ENCODE measurements at places on chromosomes 1 and 21.

GRCh38 chr1:21149430-21149854 is 27.3 kb downstream of the EIF4G3 start:
- DNase-seq: no peak

DNA sequence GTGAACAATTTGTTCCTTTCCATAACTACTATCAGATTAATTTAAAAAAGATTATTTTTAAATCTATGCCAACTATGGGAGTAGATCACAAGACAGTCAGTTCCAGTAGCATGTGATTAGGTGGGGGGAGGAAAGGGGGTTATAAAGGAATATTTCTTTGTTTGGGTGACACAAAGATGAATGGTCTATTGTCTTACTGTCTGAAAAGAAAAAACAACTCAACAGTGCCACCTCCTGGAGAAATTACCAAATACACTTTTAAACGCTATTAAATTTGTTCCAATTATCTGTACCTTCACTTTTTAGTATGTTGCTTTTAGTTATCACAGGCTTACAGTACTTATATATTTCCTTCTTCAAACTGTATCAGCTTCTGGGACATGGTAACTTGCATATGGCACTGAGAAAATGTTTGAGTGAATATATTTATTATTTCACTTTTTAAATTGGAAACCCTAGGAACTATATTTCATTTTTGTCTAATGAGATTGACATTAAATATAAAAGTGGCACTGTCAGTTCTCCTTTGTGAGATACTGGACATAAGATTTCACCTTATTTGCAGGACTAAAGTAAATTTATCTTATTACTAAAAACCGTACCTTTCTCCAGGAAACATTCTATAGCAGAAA is 1.7 kb upstream of the SORT1 start:
- no peak for DNase-seq

DNA sequence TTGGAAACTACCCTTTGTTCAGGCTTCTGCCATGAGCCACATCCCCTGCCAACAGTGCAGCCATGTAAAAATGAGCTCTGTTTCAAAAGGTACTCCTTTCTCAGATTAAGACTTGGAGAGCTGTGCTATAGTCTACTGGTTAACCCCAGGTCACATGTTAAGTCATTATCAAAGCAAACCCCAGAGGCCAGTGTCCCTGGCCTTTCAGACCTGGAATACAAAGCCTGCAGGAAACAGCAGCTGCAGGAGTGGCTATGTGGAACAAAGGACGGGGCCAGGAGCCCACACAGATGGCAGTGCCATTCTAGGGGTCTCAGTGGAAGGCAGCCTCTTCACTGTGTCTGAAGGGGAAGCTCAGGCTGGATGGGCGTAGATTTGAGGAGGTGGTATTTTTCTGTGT is 6.7 kb downstream of the ZNF496 start:
- no peak for DNase-seq

- no peak for DNase-seq
These were observed 141.5 kb upstream of the VAMP3 start for GRCh38 chr1:7629465-7630195.

Data from T-cell (primary cell).